Activated naive CD8-positive, alpha-beta T cell treated with anti-CD3 and anti-CD28 coated beads for 36 hours (primary cell): ENCODE measurements at places on chromosomes 11 and 22.

- no peak for DNase-seq
Measured at GRCh38 chr11:130212431-130212961, 52.9 kb downstream of the ST14 start.

- no peak for DNase-seq
Measured at GRCh38 chr22:27223317-27224177, 566.2 kb downstream of the MIAT start.

GRCh38 chr22:50621948-50622722 is 5.8 kb downstream of the ARSA start:
- peak; percentile 41 for DNase-seq

DNA sequence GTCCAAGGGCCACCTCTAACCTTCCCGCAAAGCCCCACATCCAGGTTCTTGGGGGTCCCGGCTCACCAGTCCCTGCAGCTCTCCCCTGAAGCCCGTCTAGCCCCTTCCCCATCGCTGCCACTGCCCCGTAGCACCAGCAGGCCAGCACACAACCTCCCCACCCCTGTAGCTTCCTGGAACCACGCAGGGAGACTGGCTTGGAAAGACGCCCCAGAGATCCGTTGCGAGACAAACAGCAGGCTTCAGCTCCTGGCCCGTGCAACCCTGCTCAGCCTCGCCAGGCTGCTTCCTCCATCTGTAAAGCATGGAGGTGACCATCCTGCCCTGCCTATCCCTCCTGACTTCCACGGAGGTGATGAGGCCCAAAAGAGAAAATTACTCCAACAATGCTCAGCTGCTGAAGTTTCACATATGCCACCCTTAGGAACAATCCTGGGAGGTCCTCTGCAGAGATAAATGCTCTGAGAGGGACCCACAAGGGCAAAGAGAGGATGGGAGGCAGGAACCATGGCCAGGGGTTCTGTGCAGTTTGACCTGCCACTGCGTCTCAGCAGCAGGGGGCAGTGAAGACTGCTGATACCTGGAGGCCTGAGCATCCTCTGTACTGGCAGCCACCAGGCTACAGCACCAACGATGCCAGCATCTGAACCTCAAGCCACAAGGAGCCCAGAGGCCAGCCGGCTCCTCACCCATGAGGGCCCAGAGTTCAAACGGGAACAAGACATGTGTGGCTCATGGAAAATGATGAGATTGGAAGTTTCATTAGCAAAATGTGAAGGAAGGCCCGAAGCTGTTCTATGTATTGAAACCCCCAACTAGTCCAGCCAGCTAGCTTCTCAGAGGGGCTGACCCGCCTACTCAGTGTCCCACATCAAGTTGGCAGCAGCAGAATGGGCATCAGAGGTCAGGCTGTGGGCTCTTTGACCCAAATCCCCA is 16.1 kb downstream of the DGCR2 start:
- DNase-seq: peak; percentile 40

GRCh38 chr11:17574141-17575091 is 27.4 kb downstream of the OTOG start:
- DNase-seq: no peak

DNA sequence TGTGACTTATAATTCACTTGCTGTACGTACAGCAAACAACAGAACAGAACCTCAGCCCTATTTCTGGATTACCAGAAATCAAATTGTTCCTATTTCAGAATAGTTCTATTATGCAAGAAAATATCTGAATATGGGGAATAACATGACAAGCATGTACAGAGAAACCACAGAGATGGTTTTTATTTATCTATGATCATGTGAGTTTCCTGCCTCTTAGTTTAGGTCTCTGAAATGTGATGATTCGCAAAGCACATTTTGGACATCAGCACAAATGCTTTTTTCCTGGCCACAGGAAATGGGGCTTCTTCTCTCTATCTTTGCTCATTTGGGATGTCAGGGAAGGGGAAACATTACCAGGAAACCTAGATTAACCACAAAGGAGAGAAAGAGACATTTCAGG is 266.7 kb upstream of the CTSC start:
- no peak for DNase-seq

DNA sequence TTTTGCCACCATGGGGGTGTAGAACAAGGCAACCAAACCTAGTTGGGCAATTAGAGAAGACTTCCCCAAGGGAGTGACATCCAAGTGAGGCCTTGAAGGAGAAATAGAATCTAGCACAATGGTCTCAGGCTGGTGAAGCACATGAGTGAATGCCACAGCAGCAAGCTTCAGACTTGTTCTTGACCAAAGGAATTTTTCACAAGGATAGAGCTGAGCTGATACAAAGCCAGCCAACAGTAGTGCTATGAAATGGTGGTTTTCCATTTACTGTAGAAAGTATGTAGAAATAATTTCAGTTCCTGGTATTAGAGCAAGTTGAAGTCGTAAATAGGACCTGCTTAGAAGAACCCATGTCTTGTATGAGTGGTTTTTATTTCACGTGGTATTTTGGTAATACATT is 148.3 kb upstream of the RASSF10 start:
- no peak for DNase-seq

DNA sequence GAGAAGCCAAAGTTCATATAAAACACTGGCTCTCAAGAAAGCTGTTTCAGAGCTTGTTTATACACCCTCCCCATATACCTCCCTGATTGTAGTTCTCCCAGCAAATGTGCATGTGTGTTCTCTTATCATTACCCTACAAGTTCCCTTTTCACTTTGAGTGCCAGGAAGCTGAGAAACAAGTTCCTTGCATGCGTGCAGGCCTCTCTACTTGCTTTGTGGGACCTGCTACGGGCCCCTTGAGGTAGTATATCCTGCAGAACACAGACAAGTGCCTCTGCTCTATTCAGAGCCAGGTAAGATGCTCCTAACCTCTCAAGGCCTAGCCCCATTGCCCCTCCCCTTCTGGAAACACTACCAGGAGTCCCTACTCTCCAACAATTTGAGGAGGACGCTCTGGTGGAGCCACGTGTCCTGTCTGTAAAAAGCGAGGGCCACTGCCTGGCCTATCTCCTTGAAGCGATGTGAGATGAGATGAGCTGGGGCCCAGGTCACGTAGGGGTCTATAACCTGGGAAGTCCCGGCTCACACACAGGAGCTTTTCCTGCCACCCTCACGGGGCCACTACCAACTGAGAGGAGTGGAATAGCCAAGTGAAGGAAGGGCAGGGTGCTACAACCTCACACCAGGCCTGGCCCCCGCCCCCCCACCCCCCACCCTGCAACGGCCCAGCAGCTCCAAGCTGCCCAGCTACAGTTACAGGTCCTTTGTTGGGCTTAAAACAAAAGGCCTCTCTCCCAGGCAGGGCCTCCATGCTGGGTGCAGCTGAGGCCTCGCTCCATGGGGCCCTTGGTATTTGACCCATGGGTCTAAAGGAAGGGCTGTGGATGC is 2.6 kb upstream of the ATP5MGL start:
- DNase-seq: no peak

DNA sequence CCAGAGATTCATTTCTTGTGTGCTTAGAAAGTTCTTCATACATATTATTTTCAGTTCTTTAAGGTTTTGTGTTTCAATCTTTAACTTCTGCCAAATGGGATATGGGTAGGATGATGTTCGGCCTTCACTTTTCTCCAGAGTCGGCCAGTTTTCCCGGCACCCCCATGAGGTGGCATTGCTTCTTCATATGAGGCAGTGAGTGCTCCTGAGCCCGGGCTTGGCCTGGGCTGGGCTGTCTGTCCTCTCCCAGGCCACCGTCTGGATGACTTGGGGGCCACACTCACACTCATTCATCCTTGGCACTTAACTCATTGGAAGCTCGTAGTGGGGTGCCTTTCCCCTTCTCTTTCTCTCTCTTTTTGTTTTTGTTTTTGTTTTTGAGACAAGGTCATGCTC is 23.8 kb downstream of the FADS2 start:
- DNase-seq: no peak

DNA sequence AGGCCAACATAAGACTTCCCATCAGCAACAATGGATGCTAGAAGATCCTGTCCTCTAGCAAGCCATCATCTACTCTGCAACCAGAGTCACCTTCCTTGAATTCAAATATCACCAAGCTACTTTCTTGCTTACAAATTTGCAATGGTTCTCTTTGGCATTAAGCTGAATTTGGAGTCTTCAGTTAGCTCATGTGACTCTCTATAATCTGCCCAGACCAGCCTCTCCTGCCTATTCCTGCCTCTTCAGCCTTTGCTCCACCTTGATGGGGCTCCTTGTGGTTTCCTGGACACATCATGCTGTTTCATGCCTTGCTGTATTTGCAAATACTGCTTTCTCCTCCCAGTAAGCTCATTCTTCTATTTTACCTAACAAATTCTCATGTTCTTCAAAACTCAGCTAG is 82.3 kb downstream of the RASSF10 start:
- DNase-seq: no peak

DNA sequence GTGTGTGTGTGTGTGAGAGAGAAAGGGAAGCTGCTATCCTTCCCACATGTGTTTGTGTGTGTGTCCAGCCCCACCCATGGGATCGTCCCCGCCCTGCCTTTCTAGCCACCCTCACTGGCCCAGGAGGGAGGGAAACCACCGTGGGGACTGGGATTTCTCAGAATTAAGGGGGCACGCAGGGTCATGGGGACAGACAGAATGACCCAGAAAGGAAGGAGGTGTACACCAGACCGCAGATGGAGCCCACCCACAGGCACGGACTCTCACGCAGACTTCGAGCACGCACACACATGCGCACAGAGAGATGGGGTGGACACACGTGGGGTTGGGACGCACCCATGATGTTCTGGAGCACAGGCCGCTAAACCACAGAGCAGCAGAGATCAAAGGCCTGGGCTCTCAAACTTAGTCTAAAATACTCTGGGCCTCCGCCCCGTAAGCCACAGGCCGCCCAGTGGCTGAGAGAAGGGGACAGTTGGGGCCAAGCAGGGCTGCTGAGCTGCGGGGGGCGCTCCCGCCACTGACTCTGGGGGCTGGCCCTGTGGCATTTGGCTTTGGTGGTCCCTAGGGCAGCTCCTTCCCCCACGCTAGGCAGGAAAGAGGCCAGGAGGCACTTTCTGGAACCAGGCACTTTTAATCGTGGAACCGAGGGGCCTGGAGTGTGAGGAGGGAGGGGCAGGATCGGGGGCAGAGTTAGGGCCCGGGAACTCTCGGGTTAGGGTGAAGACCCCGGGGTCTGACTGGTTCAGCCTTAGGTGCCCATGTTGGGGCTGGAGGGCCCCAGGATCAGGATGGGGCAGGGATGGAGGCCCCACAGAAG is 1.5 kb downstream of the IFITM5 start:
- DNase-seq: peak; percentile 80

DNA sequence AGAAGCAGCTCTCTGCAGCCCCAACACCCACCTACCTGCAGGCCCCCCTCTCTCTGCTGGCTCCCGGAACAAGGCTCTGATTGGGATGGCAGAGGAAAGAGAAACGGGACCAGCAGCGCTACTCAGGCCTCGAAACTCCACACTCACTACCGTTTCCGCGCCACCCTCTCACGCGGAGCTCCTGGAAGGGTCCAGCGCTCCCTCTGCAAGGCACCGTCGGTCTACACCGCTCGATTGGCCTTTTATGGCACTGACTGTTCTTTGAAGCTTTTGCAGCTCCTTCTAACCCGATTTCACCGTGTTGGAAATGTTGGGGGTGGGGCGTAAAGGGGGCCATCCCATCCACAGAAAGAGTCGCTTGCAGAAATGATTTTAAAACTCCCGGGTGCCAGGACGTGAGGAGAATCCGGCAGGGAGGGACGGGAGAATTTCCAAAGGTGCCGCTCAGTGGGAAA is 323 bp upstream of the PANX1 start:
- DNase-seq: peak; percentile 40

DNA sequence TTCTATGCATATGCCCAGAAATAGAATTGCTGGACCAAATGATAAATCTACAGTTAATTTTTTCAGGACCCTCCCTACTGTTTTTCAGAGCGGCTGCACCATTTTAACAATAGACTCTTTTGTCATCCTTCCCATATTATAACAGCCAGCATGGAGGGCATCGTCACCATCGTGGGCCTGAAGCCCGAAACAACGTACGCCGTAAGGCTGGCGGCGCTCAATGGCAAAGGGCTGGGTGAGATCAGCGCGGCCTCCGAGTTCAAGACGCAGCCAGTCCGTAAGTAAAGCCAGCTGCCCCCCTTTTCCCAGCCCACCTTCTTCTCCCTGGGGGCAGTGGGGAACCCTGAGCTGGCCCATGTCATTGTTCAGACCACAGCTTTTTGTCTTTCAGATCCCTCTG is 79.5 kb upstream of the TTC12 start:
- DNase-seq: no peak

DNA sequence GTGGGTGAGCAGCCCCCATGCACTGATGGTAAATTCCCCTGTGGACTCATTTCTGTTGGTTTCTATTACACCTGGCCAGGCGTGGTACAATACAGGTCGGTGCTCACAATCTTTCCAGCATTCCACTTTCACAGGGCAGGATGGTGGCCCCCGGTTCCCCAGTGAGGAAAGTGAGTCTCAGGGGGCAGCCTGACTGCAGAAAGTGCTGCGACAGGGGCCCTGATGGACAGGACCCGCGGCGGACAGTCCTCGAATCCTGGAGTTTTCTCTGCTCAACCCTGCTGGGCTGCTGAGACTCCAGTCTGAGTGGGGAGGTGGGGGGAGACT is 3.1 kb upstream of the PGGHG start:
- no peak for DNase-seq

DNA sequence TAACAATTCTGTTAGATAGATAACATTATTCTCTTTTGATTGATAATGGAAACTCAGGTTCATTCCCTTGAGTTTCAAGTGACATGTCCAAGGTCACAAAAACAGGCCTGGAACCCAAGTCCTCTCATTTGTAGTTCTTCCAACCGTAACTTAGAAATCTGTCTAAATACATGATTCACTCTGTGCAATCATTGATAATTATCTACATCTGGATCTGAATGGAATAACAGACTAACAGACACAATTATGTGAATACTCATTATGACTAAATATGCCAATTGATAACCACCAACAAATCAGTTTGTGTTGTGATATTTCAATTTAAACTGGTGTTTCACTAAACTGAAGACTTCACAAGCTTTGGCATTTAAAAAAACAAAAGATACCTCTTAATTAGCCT is 71.0 kb downstream of the RBFOX2 start:
- DNase-seq: no peak

- DNase-seq: no peak
Measured at GRCh38 chr11:112334381-112334780, 73.7 kb upstream of the PLET1 start.

- peak; percentile 27 for DNase-seq
Measured at GRCh38 chr22:19679522-19680101, 34.7 kb upstream of the SEPTIN5 start.

DNA sequence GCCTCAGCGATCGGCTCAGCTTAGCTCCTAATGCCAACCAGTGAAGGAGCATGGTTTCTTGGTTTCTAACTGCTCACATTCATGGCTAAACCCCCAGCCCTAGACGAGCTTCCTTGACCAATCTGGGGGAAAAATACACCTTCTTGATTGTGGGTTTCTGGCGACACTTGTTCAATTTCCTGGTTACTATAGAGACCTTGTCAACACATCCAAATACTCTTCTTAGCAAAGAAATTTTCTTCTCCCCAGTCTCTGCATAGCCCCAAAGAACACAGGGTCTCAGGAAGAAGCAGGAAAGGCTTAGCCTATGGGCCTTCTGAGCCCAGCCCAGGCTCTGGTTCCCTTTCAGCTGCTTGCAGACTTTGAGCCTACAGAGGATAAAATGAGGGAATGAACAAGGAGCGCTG is 88.5 kb upstream of the SYT13 start:
- no peak for DNase-seq
